D721Med (cell line): ENCODE measurements at places on chromosomes 1 and 21.

DNA sequence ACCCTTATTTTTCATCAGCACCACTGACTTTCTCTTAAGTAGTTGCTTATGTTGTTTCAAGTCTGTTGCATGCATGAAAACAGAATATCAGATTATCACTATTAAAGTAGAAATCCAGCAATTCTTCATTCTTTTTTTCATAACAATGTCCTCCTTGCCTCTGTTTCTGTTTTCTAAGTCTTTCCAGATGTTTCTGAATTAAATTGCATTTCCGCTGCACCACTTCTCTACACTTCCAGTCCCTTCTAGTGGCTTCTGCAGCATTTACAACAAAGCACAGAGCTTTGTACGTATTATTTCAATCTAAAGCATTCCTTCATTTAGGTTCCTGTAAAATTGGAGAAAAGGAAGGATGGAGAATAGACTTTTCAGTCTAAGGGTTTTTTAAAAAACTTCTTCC, 42.4 kb downstream of the PATJ start:
- no peak for DNase-seq

DNA sequence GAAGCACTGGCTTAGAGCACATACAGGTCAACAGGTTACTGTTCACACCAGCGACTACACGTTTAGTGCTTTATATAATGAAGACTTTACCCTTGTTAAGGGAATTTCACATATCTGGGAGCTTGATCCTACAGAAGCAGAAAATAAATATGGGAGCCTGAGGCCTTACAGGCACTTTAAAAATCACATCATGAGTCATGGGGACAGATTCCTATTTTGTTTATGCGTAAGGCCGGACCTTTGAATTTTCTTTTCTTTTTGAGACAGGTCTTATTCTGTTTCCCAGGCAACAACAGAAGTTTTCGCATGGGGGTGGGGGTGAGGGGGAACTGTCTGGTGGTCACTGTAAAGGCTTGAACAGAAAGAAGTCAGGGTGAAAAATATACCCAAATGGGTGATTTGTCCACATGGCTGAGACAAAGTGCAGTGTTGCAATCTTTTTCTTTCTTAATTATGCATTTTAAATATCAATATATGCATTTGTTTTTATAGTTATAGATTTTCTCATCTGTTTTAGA, 276.7 kb downstream of the KCNH1 start:
- no peak for DNase-seq

- DNase-seq: no peak
These were observed 114.6 kb upstream of the ATP1B1 start for GRCh38 chr1:168991667-168992475.

GRCh38 chr1:200588698-200589097, 31.9 kb downstream of the KIF14 start:
- no peak for DNase-seq

- DNase-seq: no peak
These were observed 163.9 kb downstream of the SLC45A1 start for GRCh38 chr1:8481650-8482380.
